T-helper 9 cell (primary cell): ENCODE measurements at places on chromosomes 1 and 21.

DNA sequence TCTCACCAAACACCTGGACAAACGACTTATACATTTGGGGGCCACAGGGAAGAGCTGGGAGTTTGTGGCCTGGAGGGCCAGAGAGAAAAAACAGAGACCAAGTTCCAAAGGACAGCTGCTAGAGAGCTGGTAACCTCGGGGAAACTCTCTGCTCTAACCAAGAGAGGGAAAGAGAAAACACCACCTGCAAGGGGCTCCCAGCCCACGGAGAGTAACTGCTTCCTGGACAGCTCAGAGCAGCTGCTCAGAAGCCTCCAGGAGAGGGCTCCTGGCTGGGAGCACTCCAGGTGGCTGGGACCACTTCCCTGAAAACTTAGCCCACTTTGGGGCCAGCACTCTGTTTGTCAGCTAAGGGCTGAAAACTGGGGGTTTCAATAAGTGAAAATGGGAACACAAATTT is 154.8 kb upstream of the GRIK3 start:
- no peak for DNase-seq

DNA sequence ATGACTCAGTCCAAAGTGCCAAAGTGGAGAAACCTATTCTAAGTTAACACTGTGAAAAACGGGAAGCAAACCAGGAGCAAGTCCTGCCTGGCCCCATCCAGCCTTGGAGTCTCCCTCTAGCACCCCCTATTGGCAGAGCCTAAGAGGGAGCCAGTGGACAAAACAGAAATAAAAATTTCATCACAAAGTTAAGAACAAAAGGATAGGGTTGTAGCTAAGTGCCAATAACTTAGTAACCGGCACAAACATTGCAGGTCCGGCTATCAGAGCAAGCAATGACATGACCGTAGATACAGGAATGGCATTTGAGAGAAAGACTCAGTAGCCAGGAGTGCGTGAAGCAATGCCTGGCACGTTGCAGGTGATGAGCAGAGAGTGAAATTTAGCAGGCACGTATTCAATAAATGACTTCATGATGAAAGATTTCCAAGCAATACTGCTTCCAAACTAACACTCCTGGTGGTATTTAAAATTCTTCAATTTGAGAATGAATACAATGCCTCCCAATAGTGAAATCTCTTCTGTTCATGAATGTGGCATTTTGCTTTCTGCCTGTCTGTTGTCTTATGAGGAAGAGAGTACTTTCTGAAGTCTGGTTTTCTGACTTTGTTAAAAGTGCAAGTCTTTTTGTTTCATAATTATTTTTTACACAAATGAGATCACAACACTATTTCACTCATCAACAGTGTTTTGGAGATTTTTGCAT is 391.0 kb downstream of the OMA1 start:
- DNase-seq, result no peak

DNA sequence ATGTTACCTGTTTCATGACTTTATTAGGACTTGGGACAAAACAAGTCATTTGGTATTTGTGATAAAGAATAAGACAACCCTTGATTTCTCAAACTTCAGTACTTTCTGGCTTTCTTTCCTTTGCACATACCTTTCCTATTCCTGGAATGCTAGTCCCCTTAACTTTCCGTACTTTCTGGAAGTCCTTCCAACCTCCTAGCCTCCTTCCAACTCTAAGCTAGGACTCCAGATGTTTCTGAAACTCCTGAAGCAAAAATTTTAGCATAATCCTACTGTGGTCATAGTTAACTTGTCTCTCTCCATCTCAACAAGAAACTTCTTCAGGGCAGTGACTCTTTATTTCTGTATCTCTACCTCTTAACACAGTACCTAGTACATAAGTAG is 19.8 kb upstream of the C1orf105 start:
- no peak for DNase-seq

DNA sequence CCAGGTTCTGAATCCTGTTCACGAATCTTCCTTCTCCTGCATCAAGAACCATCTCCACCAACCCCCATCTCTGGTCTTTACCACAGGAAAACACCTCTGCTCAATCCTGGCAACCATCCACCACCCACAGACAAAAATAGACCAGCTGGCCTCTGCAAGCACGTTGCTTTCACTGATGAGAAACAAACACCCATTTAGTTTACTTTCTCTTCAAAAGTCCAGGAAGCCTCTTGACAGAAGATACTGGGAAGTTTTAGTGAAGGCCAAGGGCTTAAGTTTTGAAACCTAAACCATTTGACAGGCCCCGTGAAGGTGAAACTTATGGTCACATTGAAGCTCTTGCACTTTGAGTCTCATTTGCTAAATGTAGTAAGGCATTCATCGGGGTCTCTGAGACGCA is 122.6 kb upstream of the PPP2R5A start:
- no peak for DNase-seq

DNA sequence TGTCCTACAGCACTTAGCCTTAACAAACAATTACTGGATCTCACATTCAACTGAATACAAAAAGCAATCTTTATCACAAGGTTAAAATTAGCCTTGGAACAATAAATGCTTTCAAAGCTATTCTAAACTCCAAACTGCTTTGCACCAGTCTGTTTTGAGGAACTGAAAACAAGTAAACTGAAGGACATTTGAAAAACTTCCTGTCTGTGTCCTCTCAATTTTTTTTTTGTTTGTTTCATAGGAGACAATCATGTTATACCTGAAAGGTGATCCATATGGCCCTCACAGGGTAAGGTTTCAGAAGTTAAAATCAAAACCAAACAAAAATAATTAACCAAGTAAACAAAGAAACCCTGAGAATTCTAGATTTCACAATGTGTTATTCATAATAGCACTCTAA is 459.1 kb downstream of the DPYD start:
- DNase-seq, result no peak

DNA sequence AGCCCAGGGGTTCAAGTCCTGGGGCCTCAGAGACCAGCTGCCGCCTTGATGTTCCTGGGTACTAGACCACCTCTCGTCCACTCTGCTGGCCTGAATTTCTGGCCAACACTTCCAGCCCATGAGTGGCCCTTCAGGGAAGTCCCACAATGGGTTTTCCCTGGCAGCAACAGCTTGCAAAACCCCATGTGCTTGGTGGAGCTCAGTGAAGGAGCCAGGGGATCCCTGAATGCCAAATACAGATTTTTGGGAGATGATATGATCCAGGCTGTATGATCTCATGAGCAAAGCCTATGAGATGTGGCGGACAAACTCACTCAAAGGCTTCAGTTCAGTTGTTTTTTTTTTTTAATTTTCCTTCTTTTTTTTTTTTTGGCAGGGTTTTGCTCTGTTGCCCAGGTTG is 9.6 kb upstream of the RASSF5 start:
- DNase-seq, result no peak

GRCh38 chr1:194774535-194774934 is 1588.1 kb upstream of the B3GALT2 start:
- no peak for DNase-seq

DNA sequence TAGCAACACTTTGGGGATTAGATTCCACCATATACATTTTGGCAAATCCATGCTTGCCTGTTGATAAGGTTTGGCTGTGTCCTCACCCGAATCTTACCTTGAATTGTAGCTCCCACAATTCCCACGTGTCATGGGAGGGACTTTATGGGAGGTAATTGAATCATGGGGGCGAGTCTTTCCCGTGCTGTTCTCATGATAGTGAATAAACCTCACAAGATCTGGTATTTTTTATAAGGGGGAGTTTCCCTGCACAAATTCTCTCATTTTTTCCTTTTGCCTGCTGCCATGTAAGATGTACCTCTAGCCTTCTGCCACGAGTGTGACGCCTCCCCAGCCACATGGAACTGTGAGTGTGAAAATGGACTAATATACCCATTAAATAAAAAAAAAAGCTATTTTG is 265.3 kb downstream of the MRPL39 start:
- DNase-seq, result no peak

GRCh38 chr1:198637916-198638437 is 863 bp upstream of the PTPRC start:
- no peak for DNase-seq

- peak; percentile 68 for DNase-seq
These were observed 4.5 kb downstream of the TTC24 start for GRCh38 chr1:156583821-156584622.

DNA sequence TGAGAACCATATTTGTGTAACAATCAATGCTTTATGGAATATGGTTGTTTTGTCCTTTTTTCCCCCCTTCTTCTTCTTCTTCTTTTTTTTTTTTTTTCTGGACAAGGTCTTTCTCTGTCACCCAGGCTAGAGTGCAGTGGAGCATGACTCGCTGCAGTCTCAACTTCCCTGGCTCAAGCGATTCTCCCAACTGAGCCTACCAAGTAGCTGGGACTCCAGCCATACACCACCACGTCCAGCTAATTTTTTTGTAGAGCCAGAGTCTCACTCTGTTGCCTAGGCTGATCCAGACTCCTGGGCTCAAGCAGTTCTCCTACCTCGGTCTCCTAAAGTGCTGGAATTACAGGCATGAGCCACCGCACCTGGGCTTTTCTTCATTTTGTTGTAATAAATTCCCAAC is 86.7 kb downstream of the FMN2 start:
- DNase-seq, result no peak

DNA sequence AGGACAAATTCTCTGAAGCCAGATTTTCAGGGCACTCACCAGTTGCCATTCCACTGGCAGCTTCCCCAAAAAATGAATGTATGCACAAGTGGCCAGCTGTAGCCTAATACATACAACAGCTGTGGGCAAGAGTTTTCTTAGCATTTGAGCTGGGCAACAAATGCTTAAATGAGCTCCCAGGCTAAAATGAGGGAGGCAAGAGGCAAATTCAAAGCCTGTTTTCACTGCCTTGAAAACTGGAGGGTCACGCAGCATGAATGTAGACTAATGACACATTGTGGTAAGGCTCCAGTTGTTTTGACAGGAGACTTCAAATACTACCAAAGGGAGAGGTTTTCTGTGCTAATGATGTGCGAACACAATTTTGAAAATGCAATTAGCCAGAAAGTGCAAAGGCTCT is 88.2 kb downstream of the TIAM1 start:
- DNase-seq, result no peak

DNA sequence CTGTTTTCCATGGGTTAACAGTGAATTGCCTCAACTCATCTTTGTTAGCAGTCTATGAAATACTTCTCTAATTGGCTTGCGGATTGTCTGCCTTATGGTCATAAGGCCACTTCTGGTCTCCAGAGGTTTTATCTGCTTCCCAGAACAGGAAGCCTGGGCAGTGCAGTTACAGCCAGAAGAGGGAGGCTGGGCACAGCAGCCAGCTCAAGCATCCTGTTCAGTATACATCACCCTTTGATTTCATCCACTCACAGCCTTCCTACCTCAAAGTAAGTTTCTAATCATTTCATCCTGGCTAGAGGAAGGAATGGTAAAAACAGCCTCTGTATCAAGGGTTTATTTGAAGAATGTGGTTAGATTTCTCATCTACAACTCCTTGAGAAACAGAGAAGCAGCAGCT is 311.5 kb upstream of the DEPDC1 start:
- DNase-seq, result no peak

- DNase-seq, result no peak
These were observed 95.4 kb downstream of the PTPRU start for GRCh38 chr1:29331729-29332128.

DNA sequence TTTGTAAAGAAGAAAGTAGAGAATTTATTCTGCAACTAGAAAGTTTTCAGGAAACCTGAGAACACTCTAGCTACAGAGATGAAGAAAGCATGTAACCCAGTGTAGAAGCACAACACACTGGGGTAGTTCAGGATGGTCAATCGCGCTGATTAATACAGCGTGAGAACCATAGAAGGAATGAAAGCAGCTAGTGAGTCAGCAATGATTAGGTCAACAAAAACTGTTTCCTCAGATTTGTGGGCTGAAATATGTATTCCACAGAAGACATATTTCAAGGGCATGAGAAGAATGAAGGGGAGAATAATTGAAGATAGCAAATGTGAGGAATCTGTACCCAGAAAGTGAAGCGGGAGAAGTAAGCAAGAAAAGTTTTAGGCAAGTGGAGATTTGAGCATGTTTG is 97.8 kb upstream of the ADGRL2 start:
- DNase-seq, result no peak

DNA sequence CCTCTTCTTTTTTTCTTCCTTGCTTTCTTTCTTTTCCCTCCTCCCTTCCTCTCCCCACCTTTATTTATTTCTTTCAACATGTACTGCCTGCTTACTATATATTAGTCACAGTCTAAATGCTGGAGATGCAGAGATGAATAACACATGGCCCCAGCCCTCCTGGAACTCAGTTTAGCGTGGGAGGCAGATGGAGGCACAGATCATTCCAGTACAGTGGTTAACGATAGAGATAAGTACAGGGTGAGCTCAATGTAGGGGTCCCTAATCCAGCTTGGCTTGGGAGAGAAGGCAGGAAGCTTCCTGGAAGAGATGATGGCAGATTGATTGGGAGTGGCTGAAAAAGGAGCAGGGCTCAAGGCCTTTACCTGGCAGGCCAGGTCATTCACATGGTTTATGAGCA is 55.6 kb upstream of the PPP2R5A start:
- DNase-seq, result no peak

GRCh38 chr1:3423896-3424611 is 30.4 kb upstream of the ARHGEF16 start:
- DNase-seq, result no peak

DNA sequence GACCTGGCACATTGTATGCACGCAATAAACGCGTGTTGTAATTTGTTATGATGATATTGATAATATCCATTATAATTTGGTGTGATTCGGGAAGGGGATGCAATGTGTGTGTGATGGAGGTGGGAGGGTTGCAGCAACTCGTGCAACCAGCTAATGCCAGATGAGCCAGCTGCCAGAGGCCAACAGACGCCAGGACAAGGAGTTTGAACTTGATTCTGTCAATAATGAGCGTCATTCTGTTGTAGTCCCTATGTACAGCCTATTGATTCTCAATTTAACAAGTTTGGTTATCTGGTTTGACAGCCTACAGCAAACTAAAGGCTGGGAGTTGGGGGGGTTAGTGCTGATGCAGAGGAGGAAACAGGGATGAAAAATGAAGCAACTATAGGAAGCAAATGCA is 35.5 kb downstream of the TIAM1 start:
- no peak for DNase-seq

DNA sequence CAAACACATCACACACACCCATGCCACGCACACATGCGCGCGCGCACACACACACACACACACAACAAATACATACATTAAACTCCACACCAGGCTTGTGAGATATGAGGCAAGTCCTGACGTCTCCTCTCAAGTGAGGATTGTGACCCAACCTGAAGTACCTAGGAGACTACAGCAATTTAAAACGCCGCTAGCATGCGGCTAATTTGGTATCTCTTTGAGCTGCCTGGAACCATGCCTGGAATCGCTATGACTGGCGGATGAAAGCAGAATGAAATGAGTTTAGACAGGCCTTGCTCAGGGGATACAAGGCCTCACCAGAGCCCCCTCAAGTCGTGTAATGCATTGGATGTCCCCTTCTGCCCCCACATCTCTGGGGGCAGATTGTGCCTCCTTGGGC is 1.6 kb upstream of the RAB7B start:
- no peak for DNase-seq

GRCh38 chr1:204883405-204883804 is 12.7 kb downstream of the NFASC start:
- DNase-seq, result no peak

DNA sequence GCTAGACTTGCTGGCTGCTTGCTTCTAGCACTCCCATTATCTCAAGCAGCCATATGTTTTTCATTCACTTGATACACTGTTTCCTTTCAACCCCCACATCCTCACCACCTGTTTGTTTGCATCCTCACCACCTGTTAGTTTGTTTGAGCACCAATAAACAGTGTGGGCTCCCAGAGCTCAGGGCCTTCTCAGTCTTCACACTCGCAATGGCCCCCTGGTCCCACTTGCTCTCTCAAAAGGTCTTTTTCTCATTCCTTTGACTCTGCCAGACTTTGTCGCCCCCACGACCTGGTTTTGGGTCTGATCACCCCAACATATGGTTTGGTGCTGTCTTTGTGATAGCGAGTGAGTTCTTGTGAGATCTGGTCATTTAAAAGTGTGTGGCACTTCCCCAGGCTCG is 6.2 kb upstream of the PADI4 start:
- DNase-seq, result no peak
